HCT116 (cell line): ENCODE measurements at places on chromosomes 12 and 14.

DNA sequence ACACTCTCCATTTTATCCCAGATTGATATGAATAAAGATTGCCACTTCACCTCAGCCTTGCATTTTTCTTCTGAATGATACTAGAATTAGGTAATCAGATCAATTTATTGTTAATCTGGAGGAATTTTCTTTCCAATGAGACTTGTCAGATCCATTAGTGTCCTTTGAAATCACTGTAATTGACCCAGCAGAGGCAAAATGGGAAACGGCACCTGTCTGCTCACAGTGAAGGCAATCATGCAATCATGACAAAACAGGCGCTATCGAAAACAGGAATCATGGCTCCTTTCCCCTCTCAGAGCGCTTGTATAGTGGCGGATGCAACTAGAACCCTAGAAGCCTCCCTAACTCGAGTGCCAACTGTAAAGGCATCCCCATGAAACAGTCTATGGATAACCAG, 417.6 kb downstream of the GALC start:
- no peak for DNase-seq

GRCh38 chr12:113072136-113072535, 15.6 kb downstream of the DTX1 start:
- DNase-seq, result no peak

GRCh38 chr12:15931590-15932053, 20.5 kb downstream of the DERA start:
- DNase-seq, result no peak

DNA sequence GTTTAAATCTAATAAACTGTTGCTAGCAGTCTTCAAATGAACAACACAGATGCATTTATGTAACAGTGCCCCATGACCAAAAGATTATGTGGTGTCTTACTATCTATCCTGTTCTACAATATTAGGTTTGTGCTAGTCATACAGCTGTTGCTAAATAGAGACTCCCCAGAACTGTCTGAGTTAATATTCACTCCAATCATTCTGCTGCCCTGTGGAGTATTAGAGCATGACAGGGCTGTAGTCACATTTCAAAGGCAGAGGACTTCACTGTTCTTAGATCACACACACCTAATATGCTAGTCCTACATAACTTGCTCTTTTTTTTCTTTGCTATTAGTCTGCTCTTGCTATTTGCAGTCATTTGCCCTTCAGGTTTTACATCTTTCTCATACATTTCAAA, 157.6 kb upstream of the MDGA2 start:
- no peak for DNase-seq

DNA sequence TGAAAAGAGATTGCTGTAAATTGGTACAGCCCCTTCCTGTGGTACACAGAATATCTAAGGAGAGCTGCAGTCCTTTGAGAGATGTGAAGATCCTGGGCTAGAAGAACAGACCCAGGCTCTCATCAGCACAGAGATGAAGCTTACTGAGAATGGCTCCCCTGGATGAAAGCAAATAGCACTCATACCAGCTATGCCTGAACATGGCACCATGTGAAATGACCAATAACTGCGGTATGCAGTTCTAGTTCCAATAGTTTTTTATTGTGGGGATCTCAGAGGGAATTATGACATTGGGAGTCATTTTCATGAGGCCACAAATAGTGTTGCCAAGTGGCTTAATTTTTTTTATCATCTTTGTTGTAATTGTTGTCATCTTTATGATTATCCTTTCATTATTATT, 15.4 kb upstream of the TRHDE start:
- no peak for DNase-seq

- no peak for DNase-seq
Observed at GRCh38 chr14:104771374-104771773, 18.4 kb downstream of the SIVA1 start.

DNA sequence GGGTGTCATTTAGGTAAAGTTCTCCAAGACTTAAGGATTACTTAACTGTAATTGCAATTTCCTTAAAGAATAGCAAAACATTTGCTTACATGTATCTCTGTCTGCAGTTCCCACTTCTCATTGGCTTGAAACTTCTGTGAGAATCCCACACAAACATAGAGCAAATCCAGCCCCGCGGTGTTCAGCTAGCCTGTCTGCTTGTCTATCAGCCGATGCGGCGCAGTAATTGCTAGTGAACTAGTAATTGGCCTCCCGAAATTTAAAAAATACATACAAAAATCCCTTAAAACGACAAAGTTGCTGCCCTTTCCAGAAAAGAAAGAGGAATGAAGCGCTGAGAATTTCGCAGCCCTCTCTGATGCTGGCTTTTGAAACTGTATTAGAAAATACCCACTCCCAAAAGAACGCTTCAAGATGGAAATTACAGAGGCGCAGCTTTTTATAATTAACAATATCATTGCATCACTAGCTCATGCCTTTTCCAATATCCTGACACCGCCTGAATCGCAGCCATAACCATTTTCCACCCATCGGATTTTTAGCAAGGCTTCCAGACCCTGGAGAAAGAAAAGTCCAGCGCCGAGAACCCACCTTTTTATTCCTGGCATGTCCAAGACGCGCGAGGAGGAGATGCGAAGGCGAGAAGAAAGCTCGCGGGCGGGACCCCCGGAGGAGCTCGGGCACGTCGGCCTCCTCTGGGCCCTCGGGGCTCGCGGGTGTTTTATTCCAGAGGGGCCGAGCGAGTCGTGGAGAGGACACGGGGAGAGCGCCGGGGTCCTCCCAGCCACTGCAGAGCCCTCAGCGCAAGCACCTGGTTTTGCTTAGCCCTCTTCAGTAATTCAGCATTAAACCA, 646 bp downstream of the FBLN5 start:
- no peak for DNase-seq

DNA sequence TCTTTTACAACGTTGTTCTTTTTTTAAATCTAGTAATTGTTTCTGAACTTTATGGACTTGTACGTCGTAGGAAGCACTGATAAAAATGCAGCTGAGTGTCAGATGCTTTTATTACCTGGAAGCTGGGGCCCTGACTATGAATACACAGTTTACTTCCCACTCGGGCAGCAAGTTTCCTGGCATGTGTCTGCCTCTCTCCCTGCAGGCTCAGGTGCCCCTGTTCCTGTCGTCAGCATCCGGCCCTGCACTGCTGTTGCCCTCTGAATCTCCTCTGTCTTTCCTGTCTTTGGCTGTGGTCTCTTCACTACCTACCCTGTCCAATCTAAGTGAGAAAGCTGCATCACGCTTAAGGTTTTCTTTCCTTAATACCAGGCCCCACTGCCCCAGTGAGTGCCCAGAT, 75.8 kb downstream of the PELI2 start:
- DNase-seq, result no peak

- no peak for DNase-seq
Observed at GRCh38 chr14:61460718-61461611, 139.6 kb downstream of the PRKCH start.

GRCh38 chr12:24138041-24138440, 188.6 kb upstream of the SOX5 start:
- no peak for DNase-seq

DNA sequence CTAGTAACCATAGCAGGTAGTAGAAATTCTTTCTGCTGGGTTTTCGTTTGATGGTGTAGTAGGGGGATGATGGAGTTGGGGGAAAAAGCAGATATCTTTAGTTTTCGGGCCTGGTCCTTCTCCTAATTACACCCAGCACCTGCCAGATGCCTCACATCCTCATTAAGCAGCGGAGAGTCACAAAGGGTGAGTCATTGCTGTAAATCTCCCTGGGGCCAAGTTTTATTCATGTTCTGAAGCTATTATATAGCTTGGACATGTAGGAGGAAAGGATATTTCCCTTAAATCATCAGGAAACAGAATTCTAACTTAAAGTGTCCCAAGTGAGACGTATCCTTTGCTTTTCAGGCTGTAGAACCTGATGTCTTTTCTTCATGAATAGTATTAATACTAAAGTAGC, 4.9 kb upstream of the NECAP1 start:
- no peak for DNase-seq

- DNase-seq, result no peak
Observed at GRCh38 chr14:99505089-99505488, 23.9 kb downstream of the CCNK start.

- DNase-seq, result no peak
Observed at GRCh38 chr12:27585739-27586265, 61.8 kb downstream of the PPFIBP1 start.
